ENCODE measurements at places on chromosomes 6 and 20. TPM values are rescaled to one million over a fixed set of nuclear protein-coding genes. Genes with fewer than 3 reads are reported as not detected.
A peak's percentile ranks its signal among the peaks of the same experiment; 100 is the strongest.

DNA sequence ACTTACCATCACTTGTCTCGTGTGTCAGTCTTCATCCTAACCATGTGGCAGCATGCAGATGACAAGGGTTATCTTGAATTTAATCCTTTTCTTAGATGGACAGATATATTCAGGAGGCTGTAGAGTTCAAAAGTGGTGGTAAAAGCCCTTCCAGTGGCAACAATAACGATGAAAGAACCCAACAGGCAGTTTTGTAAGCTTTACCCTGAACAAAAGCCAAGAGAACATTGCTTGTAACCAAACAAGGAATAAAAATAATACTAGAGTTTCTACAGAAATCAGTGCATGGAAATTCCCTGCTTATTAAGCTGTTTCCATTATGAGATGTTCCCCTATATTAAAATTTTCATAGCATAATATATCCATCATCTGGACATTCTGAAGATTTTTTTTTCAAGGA is 69.7 kb downstream of the PDE7B start:
- no peak for DNase-seq

TFAP2C gene
- 0.27 TPM for total RNA-seq

DNA sequence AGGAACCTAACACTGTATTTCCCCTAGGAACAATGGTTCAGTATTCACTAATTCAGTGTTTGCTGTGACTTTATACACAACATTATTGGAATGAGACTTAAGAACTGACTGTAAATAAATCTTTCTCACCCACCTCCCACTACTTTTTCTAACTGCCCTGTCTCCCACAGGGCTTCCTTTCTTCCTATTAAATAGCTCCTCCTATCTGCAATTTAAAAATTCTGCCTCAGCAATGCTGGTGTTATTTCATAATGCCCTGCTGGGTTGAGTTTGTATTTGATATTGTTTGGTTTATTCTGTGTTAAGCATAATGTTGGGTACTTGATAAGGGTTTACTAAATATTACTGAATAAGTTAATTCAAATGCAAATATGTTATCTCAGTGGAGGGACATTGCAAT is 573.1 kb upstream of the RNF217 start:
- DNase-seq = no peak

- DNase-seq = peak; percentile 7
Measured at GRCh38 chr6:149961728-149962425, 1.9 kb upstream of the ULBP1 start.

BPIFA1 gene
- not detected for total RNA-seq

DNA sequence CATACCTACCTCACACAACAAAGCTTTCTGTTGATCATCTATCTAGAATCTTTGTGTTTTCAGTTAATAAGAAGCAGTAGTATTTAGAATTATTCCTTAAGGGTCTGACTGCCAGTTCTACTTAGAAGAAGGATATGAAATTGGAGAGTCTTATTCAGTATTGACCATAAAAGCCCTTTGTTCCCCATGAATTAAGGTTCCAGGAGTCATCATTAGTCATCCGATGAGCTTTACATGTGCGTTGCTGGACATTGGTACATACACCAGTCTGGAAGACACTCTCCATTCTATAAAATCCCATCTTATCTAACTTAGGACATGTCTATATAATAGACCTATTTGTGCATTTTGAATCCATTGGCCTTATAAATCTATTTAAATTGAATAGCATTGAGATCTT is 34.4 kb upstream of the RNF217 start:
- no peak for DNase-seq

HLA-DMB gene
- 3.2 TPM for total RNA-seq

- DNase-seq = no peak
Measured at GRCh38 chr6:148494226-148494625, 151.6 kb downstream of the SASH1 start.

- no peak for DNase-seq
Measured at GRCh38 chr6:138620630-138621029, 121.3 kb upstream of the NHSL1 start.

DNA sequence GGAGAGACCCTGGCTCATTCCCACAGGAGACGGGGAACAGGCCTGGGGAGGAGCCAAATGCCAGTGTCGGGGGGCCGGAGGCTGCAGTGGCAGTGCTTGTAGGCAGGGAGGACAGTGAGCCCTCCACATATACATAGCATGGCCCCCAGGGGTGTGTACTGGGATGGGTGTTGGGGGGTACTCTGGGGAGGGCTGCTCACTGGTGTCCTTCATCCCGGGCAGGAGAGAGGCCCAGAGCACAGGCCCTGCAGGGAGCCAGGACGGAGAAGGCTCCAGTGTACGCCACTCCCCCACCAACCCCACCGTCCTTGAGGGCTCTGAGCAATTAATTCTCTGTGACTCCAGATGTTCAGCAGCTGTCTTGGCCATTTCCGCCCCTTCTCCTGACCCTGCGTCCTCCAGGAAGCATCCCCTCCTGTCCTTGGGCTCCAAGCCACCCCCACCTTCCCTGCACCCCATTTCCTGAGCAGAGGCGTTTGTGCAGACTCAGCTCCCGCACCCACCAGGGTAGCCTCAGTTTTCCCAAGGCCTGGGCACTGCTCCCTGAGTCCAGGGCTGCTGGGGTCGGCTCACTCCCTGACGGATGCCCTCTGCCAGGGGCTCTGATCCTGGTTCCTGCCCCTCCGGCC is 3.4 kb upstream of the ABHD16B start:
- DNase-seq = no peak

DNA sequence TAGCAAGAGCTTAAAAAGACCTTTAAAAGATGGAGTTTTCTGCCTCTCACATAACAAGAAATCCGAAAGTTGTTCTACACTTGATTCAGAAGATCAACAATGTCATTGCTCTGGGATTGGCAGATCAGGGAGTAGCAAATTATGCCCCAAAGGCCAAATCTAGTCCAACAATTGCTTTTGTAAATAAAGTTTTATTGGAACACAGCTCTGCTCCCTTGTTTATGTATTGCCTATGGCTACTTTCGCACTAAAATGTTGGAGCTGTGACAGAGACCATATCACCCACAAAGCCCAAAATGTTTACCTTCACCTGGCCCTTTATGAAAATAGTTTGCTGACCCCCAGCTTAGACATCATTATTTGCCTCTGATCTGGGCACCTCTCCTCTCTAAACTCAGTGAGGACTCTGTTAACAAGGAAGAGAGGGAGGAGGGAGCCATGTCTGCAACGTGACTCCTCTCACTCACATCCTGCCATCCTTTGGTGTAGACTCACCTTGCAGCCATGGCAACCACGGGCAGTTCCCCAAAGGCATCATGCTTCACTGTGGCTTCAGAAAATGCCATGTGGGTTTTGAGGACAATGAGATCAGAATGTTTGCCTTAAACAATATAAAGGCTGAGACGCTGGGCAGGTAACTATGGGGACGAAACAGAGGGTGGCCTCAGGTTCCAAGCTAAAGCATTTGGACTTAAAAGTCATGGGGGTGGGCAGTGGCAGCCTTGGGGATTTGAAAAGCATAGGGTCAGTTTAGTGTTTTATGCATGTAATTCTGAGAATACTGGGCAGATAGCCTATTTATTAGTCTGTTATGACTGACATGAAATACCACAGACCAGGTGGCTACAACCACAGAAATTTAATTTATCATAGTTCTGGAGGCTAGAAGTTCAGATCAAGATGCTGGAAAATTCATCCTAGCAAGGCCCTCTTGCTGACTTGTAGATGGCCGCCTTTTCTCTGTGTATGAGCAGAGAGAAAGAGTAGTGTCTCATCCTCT is 149.7 kb upstream of the TNFAIP3 start:
- no peak for DNase-seq

DNA sequence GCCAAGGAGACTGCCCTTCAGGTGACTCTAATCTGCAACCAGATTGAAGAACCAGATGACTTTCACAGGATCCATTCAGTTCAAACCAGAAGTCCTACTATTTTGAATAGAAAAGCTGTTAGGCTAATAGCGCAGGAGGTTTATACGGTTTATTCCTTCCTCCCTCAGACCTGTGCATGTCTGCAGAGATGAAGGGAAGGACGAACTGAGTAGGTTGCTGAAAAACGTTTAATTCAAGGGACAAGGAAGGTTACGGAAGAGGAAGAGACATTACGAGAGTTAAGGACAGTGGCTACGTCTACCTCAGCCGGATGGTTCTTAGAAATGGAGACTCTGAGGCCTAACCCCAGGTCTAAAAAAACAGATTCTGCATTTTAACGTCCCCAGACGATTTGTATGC is 978 bp downstream of the AURKA start:
- DNase-seq = no peak

DNA sequence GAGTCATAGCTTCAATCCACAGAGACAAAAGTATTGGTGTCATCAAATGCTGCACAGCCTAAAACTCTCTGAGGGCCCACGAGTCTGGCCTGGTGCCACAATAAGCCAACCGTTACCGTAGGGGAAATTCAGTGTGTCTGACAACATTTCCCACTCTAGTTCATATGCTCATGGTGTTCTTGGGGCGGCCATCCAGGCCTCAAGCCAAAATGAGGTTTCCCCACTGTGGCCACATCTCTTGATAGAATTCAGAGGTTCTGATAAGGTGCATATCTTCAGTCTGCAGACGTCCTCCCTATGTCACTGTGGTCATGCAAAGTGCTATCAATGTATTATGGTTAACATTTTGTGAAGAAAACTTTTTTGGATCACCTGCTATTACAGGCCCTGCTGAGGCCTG is 627.7 kb downstream of the QKI start:
- DNase-seq = no peak

C20orf141 gene
- total RNA-seq = not detected

DNA sequence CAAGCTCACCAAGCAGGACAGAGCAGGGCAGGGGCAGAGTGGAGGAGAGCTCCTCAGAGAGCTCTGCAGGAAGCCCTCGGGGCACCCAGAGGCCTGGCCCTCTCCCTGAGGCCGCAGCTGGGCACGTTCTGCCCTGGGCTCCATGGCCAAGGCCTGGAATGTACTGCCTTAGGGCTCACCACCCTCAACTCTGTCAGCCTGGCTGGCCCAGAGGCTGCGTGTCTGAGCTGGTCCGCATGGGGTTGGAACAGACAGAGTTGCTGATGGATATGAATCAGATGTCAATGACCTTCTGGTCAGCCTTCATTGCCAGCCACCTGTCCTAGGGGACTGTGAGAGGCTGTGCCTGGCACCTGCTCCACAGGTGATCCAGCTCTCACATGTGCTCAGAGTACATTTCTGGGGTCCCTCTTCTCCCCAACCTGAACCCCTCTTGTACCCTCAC is 33.2 kb upstream of the PCMTD2 start:
- no peak for DNase-seq

SS18L1 gene
- total RNA-seq = 13.2 TPM

FAM217A gene
- not detected for total RNA-seq

DNA sequence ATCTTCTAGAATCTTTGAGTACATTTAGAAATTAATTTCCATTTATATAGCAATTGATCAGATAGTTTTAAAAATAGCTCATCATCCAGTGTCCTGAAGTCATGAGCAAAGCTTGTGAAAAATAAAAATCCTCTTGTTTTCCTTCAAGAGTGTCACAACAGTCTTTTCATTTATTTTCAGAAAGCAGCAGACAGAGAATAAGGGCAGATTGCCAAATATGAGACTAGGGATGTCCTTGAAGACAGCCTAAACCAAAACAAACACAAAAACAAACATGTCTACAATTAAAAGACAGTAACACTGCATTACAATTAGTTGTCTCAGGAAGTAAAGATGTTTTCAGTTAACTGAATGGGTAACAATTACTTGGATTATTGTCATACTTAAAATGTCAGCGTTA is 682.8 kb downstream of the TFAP2A start:
- no peak for DNase-seq

GRCh38 chr6:46390153-46390876 is 100.9 kb downstream of the RCAN2 start:
- DNase-seq = no peak

DNA sequence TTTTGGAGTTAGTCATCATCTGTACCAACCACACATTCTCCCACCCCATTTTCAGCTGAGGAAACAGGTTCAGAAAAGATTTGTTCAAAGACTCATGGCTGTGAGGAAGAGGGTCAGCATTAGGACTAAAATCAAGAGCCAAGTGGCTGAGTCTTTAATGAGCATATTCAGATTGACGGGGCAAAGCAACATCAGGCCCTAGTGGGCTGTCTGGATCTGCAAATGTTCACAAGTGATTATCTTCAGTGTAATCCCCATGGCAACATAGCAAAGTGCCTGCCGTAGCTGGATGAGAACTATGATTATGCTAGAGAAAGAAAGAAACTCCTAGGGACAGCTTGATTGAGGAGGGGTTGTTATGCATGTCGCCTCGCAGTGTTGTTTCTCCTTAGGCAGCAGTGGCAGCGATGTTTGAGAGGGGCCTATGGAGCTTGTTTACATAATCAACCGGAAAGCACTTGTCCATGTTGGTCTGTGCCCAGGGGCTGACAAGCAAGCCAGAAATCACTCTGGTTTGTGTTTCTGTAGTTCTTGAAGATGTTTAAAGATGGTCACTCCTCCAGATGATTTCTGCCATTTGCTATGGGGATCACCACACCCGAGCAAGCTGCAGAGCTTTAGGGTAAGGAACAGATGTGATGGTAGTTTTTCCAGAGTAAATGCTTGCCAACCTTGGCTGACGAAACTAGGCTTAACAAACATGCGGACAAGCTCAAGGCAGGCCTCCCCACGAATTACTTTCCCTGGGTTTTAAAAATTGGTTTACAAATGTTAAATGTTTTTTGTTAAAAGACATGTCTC is 124.3 kb upstream of the MLIP start:
- no peak for DNase-seq

MPC1 gene
- total RNA-seq = 28.7 TPM

DNA sequence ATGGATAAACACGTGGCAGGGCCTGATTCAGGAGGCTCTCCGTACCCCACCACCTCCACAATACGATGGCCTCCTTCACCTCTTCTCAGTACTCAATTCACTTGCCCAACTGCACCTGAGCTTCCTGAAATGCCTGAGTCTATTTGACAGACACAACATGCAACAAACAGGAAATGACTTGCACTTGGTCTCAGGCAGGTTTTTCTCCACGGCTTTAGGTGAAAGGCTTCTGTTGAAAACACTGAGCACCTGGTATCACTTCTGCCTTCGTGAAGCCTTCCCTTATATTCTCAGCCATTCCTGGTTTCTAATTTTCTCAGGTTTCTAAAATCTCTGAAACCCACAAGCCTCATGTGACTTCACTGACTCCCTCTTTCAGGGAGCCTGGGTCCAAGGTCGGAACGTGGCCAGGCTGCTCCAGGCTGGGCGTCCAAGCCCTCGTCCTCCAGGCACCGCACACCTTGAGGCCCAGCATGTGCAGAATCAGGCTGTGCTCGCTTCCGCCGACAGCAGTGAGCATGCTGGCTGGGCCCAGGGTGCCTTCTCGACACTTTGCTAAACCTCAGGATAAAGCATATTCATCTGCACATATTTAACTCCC is 34.7 kb downstream of the TAF4 start:
- DNase-seq = peak; percentile 42

RIN2 gene
- total RNA-seq = 1.7 TPM

GRCh38 chr6:129853996-129854711 is 7.0 kb downstream of the TMEM244 start:
- peak; percentile 30 for DNase-seq

GRCh38 chr20:210809-211502 is 16.1 kb upstream of the DEFB129 start:
- DNase-seq = no peak
